ENCODE measurements at places on chromosomes 11 and 22.

DNA sequence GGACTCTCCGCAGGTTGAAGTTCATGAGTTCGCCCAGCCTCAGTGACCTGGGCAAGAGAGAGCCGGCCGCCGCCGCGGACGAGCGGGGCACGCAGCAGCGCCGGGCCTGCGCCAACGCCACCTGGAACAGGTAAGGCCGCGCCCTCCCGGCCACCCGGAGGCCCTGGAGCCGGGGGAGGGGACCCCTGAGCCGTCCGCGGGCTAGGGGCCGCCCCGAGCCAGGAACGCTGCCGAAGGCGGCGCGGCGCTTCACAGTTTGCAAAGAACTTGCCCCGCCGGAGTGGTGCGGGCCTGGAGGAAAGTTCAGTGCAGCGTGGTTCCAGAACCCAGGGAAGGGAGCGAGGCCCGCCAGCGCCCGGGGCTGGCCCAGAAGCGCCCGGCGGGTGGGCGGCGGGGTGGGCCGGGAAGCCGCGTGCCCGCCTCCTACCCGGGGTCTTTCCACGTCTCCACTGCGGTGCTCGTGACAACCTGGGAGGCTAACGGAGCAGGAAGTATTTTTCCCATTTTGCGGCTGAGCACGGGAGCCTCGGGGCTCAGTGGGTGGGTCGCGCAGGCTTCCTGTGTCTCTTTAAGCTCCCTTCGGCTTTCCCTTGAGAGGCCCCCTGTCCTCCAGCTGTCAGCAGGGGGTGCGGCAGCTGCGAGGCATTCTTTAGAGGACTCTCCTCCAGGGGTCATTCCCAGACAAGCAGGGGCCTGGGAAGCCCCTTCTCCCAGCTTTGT is 635 bp downstream of the PRR5 start:
- no peak for DNase-seq
- H3K27ac ChIP-seq, result no peak overlapping the region
- no peaks in the 10 kb centered on the region for H3K27me3 ChIP-seq

- peak overlapping the region; percentile 94 for H3K27ac ChIP-seq
- H3K27me3 ChIP-seq, result no peaks in the 10 kb centered on the region
- peaks cover 37% of the 10 kb centered on the region for H3K36me3 ChIP-seq
- H3K4me1 ChIP-seq, result peaks cover 51% of the 10 kb centered on the region
These were observed 1.2 kb downstream of the KMT2A start for GRCh38 chr11:118437208-118438125.

GRCh38 chr11:10287140-10287539 is 6.9 kb downstream of the SBF2 start:
- no peaks in the 10 kb centered on the region for H3K36me3 ChIP-seq
- DNase-seq, result no peak
- no peak overlapping the region for H3K27ac ChIP-seq
- H3K4me1 ChIP-seq, result peaks cover 9% of the 10 kb centered on the region
- peaks cover 23% of the 10 kb centered on the region for H3K27me3 ChIP-seq

DNA sequence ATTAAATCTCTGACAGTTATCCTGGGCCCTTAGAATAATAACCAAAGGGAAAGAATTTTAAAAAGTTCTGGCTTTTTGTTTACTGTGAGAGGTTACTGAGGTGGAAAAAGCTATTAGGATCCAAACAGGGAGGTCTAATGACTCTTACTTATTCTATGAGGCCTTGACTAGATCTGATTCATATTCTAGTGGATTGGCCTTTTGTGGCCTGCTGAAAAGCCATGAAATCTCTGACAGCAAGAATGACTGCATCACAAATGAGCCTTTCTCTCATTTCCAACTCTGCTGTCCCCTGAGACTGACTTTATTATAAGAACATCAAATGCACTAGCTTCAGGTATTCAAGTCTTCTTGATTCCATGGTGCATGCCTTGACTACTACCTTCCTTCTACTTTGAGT is 1797.6 kb downstream of the LRRC4C start:
- no peak for DNase-seq
- H3K27me3 ChIP-seq, result no peaks in the 10 kb centered on the region
- no peak overlapping the region for H3K4me3 ChIP-seq
- H3K4me1 ChIP-seq, result no peaks in the 10 kb centered on the region
- H3K36me3 ChIP-seq, result no peaks in the 10 kb centered on the region
